ENCODE measurements at places on chromosomes 4 and X.

GRCh38 chrX:118928151-118928550 is 46.3 kb upstream of the LONRF3 start:
- DNase-seq: no peak

DNA sequence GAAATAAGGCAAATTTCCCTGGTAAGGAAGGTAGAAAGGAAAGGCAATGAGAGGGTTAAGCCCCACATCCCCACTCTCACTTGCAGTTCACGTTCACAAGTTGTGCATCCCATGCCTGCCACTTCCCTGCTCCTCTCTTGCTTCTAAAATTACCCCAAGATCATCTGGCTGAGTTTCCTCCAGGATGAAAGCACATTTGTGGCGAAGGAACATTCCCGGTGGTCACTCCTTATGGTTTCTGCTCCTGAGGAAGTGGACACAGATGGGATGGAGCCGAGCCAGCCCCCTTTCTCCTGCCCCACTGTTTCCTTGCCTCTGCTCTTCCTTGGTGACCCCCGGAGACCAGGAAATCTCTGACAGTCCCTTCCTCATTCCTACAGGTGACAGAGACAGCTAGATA is 37.5 kb downstream of the SPINK2 start:
- DNase-seq: no peak

GRCh38 chr4:52374877-52375276 is 284.2 kb downstream of the USP46 start:
- DNase-seq: no peak

- no peak for DNase-seq
These were observed 908 bp downstream of the PCDH10 start for GRCh38 chr4:133149932-133150471.

- no peak for DNase-seq
These were observed 94.1 kb upstream of the GPR50 start for GRCh38 chrX:151082077-151082948.

GRCh38 chr4:111492496-111492895 is 652.8 kb upstream of the FAM241A start:
- no peak for DNase-seq

DNA sequence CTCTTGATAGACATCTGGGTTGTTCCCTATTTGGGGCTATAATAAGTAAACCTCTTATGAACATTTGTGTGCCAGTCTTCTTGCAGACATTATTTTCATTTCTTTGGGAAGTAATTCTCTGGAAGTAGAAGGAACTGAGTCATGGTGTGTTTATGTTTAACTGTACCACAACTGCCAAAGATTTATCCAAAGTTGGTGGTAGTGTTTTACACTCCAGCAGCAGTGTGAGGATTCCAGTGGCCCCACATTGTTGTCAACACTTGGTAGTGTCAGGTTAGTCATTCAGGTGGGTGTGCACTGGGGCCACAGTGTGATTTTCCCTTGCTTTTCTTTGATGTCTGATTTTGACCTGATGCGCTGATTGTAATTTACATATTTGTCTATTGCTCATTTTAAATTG is 5.0 kb upstream of the UVSSA start:
- no peak for DNase-seq

GRCh38 chr4:7505116-7505900 is 70.6 kb upstream of the PSAPL1 start:
- DNase-seq: no peak

DNA sequence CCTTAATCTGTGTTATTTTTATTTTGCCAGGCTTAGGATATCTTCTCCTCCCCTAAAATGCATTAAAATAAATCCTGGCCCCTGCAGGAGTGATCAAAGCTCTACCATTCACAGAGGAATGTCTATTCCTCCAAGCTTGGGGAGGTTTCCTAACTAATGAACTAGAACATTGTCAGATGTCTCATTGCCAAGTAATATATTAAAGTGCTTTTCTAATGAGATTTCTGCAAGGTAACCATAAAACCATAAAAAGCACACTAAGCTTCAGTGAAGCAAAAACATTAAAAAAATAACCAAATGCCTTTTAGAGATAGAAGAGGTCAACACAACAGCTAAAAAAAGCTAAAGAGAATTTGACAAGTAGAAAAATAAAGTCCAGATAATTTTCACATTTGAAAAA is 34.8 kb downstream of the IGFBP7 start:
- no peak for DNase-seq

DNA sequence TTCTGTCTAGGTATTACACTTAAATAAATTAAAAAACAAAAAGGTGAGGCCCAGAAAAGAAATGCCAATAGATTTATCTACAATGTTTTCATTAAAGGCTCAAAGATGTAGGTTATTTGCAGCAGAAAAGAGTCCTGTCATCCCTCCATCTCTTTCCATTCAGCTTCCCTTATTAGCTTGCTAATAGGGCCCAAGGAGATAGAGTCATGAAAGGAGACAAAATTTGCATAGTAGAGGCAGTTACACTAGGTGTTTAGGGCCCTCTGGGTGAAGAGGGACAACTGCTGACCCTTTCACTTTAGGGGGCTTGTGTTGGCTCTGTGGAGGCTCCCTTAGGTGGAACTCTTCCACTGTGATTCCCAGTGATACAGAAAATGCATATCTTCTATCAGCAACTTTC is 58.4 kb upstream of the TACR3 start:
- no peak for DNase-seq

- DNase-seq: peak; percentile 23
These were observed 189.6 kb downstream of the BCOR start for GRCh38 chrX:39907964-39908661.

GRCh38 chr4:149292425-149293007 is 523.1 kb downstream of the IQCM start:
- DNase-seq: no peak

- no peak for DNase-seq
These were observed 118.6 kb downstream of the PTTG2 start for GRCh38 chr4:38078590-38079421.

DNA sequence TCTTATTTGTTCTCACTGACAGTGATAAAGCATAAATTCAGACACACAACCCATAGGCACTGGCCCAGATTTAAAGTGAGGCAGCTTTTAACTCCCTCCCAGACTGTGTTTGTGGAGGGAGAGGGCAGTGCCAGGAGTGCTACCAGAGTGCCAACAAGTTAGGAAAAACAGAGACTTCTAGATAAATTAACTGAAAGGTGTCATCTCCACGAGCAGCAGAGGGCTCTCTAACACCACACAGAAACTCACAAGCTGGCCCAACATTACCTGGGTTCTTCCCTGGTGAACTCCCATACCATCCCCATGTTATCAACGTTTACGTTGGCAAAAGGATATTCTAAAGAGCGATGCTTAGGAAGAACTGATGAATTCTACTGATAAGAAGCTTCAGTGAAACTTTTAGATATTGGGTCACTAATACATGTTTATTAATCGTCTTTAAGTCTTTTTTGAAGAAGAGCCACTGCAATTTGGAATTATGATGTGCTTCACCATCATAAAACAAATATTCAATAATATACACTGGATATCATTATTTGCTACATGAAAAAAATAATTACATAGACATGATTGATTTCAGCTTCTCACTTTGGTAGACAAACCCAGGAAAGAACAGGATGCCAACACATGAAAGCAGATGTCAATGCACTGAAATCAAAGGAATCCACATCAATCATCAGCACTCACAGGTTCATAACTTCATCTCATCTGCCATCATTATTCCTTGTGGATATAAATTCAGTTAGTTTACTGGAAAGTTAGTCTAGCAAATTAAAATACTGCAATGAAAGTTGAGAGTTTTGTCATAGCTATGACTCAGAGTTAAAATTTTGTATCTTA is 121.2 kb upstream of the NAP1L5 start:
- DNase-seq: peak; percentile 43

DNA sequence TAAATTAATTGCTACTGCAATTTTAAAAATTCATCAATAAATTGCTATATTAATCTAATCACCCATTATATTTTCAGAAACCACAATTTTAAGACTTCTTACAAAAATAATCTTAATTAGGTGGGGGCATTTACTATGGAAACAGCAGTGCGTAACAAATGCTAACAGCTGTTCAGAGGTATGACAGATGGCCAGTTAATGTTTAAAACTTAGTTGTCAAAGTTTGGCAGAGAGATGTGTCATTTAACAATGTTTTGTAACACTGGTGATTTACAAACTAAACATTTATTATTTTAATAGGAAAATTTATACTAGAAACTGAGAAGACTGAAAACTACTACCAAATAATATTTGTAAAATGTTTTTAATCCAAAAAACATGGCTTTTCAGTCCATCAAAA is 85.2 kb upstream of the GPR34 start:
- DNase-seq: no peak

DNA sequence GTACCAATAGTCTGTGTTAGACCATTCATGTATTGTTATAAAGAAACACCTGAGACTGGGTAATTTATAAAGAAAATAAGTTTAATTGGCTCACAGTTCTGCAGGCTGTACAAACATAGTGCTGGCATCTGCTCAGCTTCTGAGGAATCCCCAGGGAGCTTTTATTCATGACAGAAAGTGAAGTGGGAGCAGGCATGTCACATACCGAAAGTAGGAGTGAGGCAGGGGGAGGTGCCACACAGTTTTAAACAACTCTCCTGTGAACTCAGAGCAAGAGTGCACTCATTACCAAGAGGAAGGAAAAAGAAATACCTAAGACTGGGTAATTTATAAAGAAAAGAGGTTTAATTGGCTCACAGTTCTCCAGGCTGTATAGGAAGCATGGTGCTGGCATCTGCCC is 591.2 kb downstream of the PPP4R3C start:
- no peak for DNase-seq

GRCh38 chrX:125291124-125291523 is 28.5 kb upstream of the TEX13C start:
- DNase-seq: no peak

GRCh38 chrX:51608126-51608525 is 10.6 kb downstream of the CENPVL3 start:
- DNase-seq: no peak

- no peak for DNase-seq
These were observed 97.8 kb upstream of the ANK2 start for GRCh38 chr4:112951362-112952312.

- DNase-seq: no peak
These were observed 88.5 kb upstream of the ADRA2C start for GRCh38 chr4:3677748-3678070.

GRCh38 chr4:165784672-165785071 is 88.4 kb upstream of the TLL1 start:
- no peak for DNase-seq

DNA sequence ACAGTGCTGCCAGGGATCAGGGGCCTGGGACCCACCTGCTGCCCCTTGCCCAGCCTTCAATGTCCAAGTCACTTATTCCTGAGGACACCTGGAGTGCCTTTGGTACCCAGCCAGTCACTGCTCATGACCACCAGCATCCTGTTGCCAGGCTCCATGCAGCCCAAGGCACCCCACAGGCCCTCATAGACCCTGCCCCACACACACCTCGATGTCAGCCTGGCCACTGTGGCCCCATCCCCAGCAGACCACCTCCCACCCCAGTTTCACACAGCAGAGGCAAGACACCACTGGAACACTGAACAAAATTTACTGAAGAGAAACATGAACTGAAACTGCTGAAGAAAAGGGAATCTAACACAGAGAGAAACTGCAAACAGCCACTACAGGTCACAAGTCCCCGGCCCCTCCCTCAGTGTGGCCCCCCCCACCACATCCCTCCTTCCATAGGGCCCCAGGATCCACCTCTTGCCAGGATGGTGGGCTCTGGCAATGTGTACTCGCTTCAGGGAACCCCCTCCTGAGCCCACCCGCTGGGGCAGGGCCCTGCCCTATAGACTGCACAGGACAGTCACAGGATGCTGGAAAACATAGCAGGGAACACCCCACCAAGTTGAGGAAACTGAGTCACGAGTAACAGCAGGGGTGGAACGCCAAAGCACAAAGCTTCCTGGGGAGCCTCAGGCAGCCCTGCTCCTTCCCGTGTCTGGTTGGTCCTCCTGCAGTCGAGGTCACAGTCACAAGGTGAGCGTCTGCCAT is 5.2 kb downstream of the PNMA5 start:
- no peak for DNase-seq

- DNase-seq: no peak
These were observed 189.1 kb upstream of the C1QTNF7 start for GRCh38 chr4:15238720-15239119.

GRCh38 chr4:185722029-185722316 is 90.0 kb downstream of the SORBS2 start:
- DNase-seq: no peak

DNA sequence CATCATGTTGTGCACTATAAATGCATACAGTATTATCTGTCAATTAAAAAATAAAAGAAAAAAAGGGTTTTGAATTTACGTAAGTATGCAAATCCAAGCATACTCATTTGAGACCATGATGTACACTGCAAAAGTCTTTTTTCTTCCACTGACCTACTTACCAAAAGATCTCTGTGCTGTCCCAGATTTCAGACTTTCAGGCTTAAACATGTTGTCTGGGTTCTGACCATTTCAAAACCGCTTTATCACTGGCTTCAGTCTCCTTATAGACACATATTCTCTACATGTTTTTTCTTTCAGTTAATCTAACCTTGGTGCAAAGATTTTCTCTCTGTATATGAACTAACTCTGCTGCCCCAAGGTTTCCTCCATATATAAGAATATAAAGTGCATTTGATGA is 58.6 kb upstream of the CXCL8 start:
- DNase-seq: no peak

DNA sequence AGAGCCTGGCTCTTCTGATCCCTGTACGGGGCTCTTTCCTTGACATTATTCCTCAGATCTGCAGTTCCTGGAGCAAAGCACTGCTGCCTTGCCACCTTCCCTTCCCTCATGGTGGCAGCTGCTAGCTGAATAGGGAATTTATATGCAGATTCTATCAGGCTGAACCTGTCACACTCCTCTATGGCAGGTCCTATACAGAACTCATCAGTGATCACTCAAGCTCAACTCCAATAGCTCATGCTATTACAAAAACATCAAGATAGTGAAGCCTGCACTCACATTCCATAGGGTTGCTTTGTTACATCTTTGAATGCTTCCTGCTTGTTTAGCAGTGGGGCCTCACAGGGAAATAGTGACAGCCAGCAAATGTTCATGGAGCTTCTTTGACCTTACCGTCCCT is 71.7 kb downstream of the SLC2A9 start:
- DNase-seq: no peak

DNA sequence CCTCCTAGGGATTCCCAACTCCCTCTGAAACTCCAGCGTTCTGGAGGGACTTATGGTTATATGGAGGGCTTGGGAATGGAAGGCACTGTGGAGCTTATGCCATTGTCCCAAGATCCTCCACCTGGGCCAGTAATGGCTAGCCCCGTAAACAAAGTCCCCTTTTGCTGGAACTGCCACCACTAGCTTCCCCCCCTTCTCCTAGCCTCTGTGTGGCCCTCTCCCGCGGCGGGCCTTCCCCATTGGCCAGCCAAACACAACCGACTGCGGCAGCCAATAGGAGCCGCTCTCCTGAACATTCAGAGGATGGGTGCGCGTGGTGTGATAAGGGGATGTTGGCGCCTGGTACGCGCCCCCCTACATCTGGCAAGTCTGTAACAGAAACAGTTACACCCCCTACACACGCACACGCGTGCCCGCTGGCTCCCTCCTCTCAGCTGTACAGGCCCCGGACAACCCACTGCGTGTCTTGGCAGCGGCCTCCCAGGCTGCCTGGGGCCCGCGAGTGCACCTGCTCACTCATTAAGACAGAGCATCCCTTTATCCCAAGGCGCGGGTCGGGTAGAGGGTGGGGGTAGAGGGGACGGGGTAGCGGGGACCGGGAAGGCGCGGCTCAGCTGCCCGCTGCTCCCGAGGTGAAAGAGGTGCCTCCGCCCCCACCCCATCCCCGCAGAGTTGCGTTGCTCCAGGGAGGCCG is 863 bp upstream of the RAB33A start:
- peak; percentile 33 for DNase-seq

Measured in C1 segment of cervical spinal cord (tissue), 14 donors.